Astrocyte of the spinal cord (primary cell): ENCODE measurements at places on chromosomes 11 and 22.

GRCh38 chr22:44279069-44279360 is 33.7 kb downstream of the SHISAL1 start:
- DNase-seq = no peak

GRCh38 chr11:121932646-121933185 is 183.3 kb downstream of the BLID start:
- DNase-seq = no peak

GRCh38 chr22:49292909-49293308 is 534.8 kb downstream of the BRD1 start:
- no peak for DNase-seq

GRCh38 chr11:62757846-62758788 is 3.3 kb upstream of the POLR2G start:
- DNase-seq = no peak

DNA sequence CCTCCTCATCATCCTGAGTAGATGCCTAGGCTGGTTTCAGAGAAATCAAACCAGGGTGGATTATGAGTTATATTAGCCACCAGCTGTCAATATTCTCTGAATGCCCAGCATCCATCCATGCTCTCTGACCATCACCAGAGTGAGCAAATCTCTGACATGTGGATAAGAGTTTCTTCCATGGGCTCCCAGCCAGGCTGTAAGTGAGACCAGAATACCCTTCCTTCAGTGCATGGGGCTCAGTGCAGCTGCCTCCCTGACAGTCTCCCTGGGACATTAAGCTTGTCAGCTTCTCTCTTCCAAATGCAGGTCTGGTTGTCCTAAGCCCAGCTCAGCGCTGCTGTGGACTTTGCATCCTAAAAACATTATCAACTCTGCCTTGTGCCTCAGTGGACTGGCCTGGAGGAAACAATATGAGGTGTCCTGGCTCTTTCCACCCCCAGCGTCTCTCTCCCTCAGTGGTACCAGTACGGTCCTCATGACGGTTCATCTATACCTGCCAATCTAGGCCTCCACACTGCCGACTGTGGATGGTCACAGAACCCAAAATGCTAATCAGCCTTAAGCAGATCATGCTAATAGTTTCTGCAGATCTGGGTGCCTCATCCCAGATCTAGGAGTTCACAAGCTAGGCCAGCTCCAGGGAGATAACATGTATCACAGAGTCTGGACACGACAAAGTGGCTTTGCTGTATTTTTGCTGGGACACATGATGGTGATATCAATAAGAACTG is 41.6 kb upstream of the PRAME start:
- DNase-seq = no peak

DNA sequence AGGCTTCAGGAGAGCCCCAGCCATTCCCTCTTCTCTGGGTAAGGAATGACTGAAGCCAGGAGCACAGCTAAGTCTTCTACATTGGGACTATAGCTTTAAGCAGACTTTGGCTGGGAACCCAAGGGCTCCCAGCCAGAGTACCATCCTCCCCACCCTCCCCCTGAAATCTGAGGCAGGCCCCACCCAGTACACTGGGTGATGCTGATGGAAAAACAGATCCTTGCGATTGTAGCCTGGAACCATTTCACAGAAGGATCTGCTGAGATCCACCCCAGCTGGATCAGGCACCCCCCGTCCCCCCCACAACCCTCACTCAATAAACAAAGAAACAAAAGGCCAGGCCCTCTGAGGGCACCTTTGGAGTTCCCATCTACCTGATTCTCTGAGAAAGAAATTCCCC is 39.8 kb downstream of the IL18BP start:
- peak; percentile 84 for DNase-seq

- no peak for DNase-seq
These were observed 63.8 kb upstream of the APOA1 start for GRCh38 chr11:116901211-116901610.

GRCh38 chr22:49381595-49382450 is 445.9 kb downstream of the BRD1 start:
- DNase-seq = no peak
